ENCODE measurements at places on chromosomes 16 and 17. TPM values are rescaled to one million over a fixed set of nuclear protein-coding genes. Genes with fewer than 3 reads are reported as not detected.
A peak's percentile ranks its signal among the peaks of the same experiment; 100 is the strongest.

DNA sequence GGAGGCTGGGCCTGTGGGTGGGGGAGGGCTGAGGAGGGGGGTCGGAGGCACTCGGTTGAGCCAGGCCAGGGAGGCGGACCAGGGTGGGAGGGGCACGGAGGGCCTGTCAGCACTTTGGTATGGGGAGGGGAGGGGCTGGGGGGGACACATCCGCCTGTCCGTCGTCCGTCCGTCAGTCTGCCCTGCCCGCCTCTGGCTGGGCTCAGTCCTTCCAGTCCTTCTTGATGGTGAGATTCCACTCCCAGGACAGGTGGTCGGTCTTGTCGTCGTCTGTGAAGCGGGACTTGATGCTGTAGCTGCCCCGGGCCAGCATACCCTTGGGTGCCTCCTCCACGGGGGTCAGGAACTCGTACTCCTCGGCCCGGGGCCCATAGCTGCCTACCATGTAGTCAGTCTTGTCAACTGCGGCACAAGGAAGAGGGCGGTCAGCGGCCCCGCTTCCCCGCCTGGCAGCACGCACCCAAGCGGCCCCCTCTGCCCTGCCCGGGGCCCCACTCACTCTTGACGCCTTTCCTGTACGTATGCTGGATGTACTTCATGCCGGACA lies 2.4 kb downstream of the ARHGDIA start:
- DNase-seq, result peak; percentile 39

DNA sequence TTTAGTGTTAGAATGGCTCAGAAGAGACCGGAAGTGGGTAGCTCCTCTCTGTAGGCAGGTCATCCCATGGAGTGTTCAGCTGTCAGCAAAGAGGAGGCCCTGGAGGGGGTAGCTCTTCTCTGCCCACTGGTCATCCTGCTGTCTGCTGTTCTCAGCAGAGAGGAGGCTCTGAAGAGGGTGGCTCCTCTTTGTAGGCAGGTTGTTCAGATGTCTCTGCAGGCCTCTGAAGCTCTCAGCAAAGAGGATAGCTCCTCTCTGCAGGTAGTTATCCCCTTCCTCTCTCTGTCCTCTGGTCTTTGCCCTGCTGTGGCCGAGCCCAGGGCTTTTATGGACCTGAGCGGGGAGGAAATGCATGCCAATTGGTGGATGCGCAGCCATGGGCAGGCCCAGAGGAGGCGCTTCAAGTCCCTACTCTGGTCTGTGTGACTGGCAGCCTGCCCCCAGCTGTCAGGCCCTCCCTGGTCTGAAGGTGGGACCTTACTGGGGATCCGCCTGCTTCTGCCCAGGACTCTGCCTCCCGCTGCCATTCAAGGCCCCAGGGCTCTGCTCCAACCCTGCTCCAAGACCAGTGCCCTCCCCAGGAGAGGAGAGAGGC lies 32.5 kb upstream of the FA2H start:
- no peak for DNase-seq

GRCh38 chr16:15894571-15895374 lies 6.4 kb upstream of the CEP20 start:
- DNase-seq, result no peak

NRN1L gene
- total RNA-seq, result 2.9 TPM

KRT17 gene
- 208 TPM for total RNA-seq

HCRT gene
- not detected for total RNA-seq

Data from kidney epithelial cell (primary cell).